Memory B cell (primary cell): ENCODE measurements at places on chromosomes 7 and 10.

- DNase-seq, result no peak
Observed at GRCh38 chr7:78434281-78434680, 635.7 kb downstream of the PHTF2 start.

- no peak for DNase-seq
Observed at GRCh38 chr10:58479045-58479444, 33.6 kb upstream of the BICC1 start.

DNA sequence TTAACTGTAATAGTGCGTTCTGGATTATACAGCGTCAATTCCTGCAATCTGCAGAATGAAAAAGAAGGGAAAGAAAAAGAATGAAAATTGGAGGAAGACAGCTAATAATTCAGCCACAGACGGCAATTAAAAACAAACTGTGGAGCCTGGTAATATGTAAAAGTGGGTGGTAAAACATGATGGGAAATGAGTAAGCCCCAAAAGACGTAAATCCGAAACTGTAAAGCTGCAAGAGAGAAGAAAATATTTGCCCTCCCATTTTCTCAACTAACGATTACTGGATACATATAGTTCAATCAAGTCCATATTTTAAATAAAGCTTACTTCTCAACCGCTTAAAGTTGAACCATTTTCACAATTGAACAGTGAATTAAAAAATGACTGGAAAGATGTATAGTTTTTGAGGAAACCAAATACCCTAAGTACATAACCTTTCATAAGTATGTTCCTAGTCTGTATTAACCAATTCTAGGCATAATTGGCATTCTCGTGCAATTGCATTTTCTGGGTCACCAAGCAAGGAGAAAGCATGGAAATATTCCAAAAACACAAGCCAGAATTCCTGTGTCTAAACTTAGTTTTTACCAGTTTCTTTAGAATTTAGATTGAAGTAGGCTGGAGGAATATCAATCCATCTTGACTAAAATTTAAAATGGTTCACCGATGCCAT is 44.8 kb downstream of the MALSU1 start:
- DNase-seq, result no peak

DNA sequence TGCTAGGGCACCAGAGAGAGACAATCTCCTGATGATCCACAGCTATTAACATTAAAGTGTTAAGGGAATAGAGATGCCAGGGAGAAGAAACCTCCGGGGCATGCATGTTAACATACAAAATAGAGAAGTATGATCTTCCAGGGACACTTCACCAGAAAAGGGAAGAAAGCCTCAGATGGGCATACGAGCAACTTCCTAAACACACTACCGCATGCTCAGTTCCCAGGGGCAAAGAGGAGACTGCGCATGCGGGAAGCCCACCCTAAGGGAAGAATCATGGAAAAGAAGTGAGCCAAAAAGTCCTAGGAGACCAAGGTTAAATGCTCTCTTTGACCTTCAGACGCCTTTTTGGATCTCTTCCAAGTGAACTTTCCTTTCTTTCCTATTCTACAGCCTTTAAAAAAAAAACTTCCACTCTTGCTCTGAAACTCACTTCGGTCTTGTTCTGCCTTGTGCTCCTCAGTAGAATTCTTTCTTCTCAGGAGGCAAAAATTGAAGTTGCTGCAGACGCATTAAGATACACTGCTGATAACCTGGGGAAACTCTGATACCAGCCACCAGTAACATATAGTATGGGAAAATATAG is 1211.3 kb downstream of the REEP3 start:
- DNase-seq, result no peak

DNA sequence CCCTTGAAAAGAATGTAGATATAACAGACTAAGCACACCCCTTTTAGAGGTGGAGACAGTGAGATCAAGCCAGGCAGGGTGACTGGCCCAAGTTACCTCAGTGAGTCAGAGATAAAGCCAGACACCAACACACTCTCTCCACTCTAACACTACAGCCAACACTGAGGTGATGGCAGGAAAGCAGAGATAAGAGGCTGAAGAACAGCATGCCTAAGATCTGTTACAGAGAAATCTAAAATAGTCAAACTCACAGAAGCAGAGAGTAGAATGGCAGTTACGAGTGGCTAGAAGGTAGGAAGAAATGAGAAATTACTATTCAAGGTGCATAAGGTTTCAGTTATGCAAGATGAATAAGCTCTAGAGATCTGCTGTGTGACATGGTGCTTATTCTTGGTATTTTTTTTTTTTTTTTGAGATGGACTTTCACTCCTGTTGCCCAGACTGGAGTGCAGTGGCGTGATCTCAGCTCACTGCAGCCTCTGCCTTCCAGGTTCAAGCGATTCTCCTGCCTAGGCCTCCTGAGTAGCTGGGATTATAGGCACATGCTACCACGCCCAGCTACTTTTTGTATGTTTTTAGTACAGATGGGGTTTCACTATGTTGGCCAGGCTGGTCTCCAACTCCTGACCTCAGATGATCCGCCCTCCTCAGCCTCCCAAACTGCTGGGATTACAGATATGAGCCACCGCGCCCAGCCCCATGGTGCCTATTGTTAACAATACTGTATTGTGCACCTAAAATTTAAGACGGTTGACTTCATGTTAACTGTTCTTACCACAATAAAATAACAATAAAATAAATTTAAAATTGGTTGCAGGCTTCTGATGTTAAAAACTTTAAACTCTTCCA is 28.7 kb downstream of the ICA1 start:
- no peak for DNase-seq

DNA sequence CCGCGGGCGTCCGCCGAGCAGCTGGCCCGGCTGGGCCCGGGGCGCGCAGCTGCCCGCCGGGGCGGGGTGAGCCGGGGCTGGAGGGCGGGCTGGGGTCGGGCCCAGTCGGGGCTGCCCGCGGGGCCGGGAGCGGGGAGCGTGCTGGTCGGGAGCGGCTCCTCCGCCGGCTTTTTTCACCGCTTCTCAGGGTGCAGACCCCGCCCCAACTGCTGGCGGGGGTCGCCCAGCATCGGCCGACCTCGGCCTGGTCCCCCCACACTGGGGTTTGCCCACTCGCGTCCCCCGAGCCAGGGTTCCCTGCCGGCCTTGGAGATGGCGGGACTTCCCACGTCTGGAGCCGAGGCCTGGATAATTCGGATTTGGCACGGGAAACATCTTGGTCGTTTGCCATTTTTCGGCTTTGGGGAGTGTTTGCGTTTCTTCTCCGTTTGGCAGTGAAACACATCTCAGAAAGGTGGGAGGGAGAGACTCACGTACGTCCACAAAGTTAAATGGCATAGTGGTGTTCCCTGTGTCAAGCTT is 432 bp downstream of the TMEM248 start:
- DNase-seq, result peak; percentile 18

DNA sequence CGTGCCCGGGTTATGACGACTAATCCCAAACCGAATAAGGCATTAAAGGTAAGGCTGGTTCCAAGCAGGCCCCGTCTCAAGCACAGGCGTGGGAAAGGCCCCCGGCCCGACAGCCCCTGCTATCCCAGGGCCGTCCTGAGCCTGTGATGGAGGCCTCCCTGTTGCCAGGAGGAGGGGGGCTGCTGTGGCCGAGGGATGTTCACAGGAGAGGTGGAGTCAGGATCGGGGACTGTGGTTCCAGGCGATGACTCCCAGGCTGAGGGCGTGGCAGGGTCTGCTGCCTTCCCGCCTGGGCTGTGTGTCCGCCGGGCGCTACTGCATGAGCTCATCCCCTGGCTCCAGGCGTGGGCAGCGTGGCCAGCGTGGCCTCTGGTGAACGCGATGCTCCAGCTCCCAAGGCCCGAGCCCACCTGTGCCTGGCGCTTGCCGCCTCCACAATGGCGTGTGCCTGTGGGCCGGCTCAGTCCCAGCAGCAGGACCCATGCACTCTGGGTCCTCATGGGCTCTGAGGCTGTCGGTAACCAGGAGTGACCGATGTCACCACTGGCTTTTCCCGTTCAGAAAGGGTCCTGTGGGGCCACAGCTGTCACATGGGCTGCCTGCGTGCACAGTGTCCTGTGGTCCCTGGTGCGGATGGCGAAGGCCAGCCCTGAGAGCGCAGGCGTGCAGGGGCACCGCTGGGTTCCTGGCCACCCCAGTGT is 8.8 kb downstream of the MAFK start:
- DNase-seq, result no peak

- DNase-seq, result no peak
Observed at GRCh38 chr7:42236266-42236975, 588 bp downstream of the GLI3 start.

DNA sequence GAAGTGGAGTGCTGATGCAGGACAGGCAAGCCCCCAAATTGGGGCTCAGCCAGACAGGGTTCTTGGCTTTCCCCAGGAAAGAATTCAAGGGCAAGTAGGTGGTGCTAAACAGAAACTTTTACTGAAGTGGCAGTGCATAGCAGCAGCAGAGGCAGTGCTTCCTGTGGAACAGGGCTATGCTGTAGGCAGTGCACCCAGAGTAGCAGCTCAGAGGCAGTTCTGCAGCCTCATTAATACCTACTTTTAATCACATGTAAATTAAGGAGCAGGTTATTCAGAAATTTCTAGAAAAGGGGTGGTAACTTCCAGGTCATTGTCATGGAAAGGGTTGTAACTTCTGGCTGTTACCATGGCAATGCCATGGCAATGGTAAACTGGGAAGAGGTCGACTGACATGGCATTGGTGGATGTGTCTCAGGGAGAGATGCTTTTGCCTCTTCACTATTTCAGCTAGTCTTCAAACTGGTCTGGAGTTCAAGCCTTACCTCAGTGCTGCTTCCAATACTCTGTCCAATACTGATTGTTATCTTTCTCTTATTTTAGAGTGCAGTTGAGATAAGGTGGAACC is 29.2 kb downstream of the PRSS58 start:
- no peak for DNase-seq

DNA sequence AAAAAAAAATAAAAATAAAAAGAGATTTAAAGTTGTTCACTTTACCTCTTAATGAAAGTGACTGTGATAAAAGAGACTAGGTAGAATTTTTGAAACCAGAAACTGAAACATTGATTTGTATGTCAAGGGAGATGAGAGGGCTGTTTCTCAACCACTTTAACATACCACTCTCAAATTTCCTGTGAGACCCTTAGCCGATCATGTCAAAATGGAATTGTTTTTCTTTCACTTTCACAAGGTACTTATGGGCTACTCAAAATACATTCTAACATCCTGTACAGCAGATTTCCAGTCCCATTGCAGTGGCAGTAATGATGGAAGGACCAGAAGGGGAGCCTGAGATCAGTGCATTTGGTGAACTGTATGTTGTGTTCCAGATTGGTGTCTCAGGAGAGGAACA is 261.2 kb downstream of the PPP1R3A start:
- DNase-seq, result no peak

GRCh38 chr7:8134089-8134733 is 127.8 kb downstream of the ICA1 start:
- no peak for DNase-seq

GRCh38 chr10:13877154-13877909 is 290.6 kb downstream of the PRPF18 start:
- DNase-seq, result no peak

DNA sequence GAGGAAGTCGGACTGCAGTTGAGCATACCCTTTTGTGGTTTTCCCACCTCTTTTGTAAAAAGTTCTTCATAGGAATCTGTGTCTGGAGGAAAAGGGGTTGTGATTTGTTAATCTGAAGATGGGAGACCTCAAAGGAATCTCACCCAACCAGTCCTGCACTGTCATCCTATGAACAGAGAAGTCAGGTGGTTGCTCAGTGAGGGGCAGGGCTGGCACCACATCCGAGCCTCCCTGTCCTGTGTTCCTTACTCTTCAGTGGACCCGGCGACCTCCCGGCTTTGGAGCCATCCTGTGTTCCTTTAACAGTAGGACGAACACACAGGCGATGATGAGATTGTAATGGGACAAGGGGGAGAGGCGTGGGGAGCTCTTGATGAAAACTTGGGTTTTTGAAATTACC is 2.8 kb upstream of the MGMT start:
- no peak for DNase-seq

DNA sequence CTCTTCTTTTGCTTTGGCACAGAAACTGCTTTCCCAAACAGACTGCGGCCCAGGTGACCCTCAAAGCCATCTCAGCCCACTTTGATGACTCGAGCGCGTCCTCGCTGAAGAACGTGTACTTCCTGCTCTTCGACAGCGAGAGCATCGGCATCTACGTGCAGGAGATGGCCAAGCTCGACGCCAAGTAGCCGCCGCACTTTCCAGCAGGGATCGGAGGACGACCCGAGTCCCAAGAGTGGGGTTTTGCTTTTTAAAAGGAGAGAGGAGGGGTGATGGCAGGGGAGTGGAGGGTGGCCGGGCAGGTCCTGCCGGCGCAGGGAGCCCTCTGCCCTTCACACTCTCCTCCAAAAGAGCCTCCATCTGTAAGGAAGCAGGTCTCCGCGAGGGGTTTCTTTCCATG is 21.1 kb downstream of the AIFM2 start:
- no peak for DNase-seq

- DNase-seq, result no peak
Observed at GRCh38 chr10:34206935-34207268, 608.2 kb downstream of the PARD3 start.

DNA sequence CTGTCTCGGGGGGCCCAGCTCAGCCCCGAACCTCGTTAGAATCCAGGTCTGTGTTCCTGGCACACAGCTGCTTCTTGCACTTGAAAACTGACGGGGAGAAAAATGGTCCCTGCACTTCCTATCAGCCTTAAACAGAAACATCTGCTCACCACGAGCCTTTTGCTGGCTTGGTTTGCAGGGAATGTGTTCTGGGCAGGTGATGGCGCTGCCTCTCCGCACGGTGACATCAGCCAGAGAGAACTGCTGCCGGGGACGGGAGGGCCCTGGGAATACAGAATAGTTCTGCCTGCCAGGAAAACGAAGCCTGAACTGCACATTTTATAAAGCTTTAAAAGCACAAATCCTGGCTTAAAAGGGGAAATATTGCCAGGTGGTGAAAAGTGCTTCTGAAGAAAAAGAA is 622.5 kb downstream of the TYW1 start:
- no peak for DNase-seq

DNA sequence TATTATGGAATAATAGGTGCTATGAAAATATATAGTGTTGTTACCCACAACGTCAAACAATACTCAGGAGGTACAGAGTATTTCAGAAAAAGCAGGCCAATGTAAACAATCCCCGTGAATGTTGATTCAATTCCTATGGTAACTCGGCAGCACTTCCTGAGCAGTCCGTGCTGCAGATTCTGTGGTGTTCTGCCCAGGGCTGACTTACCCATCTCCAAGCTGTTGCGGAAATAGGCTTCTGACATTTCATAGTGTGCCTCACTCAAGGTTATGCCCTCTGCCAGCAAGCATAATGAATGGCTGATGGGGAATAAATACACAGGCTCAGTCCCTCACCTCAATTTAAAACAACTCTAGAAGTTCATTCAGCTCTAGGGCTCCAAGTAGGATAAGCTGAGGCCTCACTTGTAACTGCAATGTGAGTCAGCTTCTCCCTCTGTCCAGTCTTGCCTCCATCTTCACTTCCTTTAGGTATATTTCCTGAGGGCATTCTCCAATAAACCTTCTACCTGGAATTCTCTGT is 177.6 kb downstream of the GNAI1 start:
- DNase-seq, result no peak

- DNase-seq, result no peak
Observed at GRCh38 chr7:24463474-24463873, 109.8 kb upstream of the PALS2 start.
